ENCODE measurements at places on chromosomes 16 and 17.

GRCh38 chr16:89383095-89384003, 107.0 kb downstream of the ANKRD11 start:
- DNase-seq, result no peak

GRCh38 chr17:69764146-69764545, 310.9 kb upstream of the KCNJ16 start:
- no peak for DNase-seq

DNA sequence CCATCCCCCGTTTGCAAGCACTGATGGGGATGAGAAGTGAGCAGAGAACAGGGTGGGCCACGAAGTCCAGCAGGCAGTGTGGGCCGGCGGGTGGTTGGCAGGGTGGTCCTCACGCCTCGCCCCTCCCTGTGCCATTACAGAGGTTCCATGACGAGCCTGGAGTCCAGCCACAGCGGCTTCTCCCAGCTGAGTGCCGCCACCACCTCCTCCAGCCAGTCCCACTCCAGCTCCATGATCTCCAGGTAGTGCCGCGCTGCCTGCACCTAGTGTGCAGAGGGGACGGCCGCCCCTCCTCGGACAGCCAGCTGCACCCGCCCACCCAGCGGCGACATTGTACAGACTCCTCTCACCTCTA, 73.0 kb downstream of the SEC14L1 start:
- DNase-seq, result no peak

DNA sequence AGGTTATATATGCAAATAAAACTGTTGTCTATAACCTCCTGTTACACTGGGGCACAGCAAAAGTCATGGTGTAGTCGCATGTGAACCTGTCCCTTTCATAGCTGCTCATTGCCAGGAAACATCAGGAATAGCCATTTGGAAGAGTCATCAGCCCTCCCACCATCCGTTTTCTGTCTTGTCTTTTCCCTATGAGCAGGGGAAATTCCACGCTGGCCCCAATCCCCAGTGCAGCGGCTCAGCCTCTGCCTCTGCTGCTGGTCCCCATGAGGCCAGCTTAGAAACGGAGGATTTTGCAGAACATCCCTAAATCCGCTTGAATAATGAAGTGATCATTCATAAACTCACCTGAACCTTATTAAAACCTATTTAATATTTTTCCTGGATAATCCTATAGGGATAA, 10.5 kb downstream of the MAPT start:
- no peak for DNase-seq

GRCh38 chr17:46915596-46915995, 7.4 kb upstream of the GOSR2 start:
- DNase-seq, result no peak

GRCh38 chr16:48607056-48607825, 2.7 kb downstream of the N4BP1 start:
- no peak for DNase-seq

DNA sequence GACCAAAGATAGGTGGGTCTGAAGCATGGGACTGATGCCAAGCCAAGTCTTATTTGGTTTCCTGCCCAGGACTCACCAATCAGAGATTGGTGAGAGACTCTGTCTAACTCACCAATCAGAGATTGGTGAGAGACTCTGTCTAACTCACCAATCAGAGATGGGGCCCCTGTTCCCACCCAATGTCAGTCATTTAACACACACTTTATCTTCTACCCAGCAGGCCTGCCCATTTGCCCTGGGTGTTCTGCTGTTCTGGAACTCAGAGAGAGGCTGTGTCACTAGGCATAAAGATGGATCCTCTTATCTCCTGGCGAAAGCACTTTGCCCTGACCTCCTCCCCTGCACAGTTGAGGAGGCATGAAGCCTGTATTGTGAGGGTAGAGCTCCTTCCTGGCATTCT, 5.4 kb upstream of the RHOT1 start:
- no peak for DNase-seq

DNA sequence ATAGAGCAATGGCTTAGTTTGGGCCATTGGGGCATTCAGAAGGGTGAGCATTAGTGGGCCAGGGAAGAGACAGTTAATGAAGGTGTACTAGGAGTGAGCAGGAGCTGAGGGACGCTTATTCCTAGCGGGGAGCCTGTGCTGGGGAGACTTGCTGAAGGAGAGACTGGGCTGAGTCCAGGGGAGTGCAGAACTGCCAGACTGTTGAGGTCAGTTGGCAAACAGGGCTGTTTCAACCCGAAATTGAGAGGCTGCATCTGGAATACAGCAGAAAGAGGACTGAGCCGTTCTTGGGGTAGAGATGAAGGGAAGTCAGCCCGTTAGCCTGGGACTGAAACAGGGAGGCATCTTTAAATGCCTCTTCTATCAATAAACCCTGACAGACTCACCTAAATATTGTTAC, 33.2 kb downstream of the MAP2K6 start:
- DNase-seq, result no peak

DNA sequence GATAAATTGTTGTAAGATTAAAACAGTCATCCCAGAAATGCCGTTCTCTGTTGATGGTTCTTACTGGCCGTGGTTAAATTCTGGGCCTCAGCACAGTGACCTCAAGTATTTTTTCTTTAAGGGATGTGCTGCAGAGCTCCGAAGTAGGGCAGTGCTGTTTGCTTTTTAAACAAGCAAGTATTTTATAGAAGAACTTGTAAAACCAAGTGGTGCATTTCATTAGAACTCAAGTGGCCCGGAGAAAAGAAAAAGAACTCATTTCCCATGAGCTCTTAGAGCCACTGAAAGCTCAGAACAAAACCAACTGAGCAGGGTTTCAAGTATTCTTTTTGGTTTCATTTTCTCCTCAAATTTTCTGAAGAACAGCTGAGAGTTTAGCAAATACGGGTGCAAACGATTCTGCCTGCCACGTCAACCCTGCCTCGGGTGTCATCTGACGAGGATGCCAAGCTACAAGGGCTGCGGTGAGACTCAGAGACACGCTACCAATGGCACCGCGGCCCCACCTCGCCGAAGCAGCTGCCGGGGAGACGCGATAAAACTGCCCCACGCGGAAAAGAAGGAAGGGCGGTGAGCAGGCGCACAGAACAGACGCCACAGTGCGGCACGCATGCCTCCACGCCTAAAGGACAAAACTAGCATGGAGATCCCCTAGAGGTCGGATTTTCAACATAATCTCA, 6.3 kb downstream of the LMF1 start:
- DNase-seq, result no peak

DNA sequence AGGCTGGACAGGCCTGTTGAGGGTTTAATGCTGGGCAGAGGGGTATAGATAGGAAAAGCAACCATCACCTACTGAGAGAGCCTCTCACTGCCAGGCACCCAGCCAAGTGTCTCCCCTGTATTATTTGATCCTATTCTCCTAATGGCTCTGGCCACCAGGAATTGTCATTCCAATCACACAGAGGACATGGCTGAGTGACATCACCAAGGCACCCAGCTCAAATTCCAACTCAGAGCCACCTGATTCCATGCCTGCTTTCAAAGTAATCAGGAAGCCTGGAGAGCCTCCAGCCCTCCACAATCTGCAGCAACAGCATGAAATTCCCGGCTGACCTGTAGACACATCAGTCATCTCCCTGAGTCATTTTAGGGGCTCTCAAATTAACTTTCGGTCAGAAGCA, 368.9 kb upstream of the C16orf82 start:
- DNase-seq, result no peak

- no peak for DNase-seq
Measured at GRCh38 chr16:54579106-54579728, 292.6 kb upstream of the IRX3 start.

DNA sequence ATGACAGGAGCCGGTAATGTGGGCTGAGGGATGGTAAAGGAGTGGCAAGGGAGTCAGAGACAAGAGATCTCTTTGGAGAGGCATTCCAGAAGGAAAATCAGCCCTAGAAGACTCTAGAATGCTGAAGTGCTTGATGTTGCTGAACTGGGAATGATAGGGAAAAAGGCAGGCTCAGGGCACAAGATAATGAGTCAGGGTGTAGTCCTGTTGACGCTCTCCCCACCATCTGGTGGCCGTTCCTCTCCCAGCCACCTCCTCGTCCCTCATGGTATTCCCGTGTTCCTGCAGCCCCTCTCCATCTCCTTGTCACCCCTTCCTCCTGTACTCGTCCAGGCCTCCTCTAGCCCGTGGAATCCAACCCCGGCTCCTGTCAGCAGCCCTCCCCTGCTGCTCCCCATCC, 11.1 kb upstream of the ALDOA start:
- no peak for DNase-seq

GRCh38 chr17:57350266-57350665, 93.9 kb downstream of the MSI2 start:
- no peak for DNase-seq

DNA sequence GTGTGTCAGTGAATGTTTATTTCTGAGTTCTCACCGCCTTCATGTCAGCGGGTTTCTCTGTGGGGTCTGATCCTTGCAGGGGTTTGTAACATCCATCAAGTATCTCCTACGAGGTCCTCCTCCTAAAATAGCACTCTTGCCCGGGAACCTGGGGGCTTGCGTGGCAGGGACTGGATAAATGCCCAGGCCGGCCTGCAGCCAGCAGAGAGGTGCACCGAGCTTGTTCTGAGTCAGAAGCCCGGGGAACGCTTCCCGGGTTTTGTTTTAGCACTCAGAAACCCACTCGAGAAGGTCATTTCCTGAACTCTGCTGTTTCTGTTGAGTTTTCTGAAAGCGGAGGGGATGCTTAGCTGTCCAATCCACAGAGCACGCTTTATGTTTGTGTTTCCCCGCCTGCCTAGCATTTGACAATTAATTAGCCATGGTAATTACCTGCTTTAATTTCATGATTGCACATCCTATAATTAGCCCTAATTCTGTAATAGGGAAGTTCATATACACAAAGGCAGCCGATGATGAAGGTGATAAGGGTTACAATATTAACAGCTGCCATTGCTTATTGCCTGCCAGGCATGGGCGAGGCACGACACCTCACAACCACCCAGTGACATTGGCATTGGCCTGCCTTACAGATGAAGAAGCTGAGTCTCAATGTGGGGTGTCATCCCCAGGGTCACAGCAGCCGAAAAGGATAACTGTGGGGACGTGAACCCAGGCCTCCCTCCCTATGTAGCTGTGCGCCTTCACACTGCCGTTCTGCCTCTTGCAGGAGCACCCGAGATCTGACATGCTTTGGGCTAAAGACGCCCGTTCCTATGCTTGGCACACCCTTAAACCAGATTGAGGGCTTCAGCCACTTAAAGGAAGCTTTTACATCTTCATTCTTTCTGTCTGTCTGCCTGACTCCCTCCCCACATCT, 333.1 kb downstream of the CPPED1 start:
- DNase-seq, result no peak

- DNase-seq, result no peak
Measured at GRCh38 chr16:75188832-75189477, 18.0 kb downstream of the CTRB2 start.

DNA sequence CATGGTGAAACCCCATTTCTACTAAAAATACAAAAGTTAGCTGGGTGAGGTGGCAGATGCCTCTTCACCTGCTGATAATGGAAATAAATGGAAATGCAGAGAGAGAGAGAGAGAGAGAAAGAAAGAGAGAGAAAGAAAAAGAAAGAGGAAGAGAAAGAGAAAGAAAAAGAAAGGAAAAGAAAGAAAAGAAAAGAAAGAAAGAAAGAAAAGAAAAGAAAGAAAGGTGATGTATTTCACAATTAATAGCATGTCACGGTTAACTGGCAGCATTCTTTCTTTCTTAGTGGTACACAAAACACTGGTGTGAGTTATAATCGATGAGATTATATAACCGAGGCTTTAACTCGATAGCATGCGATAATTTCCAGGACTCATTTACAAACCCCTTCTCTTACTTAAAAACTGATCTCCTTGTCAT, 3.2 kb downstream of the ACOX1 start:
- DNase-seq, result no peak

GRCh38 chr17:80782536-80783427, 208.9 kb upstream of the CHMP6 start:
- no peak for DNase-seq

DNA sequence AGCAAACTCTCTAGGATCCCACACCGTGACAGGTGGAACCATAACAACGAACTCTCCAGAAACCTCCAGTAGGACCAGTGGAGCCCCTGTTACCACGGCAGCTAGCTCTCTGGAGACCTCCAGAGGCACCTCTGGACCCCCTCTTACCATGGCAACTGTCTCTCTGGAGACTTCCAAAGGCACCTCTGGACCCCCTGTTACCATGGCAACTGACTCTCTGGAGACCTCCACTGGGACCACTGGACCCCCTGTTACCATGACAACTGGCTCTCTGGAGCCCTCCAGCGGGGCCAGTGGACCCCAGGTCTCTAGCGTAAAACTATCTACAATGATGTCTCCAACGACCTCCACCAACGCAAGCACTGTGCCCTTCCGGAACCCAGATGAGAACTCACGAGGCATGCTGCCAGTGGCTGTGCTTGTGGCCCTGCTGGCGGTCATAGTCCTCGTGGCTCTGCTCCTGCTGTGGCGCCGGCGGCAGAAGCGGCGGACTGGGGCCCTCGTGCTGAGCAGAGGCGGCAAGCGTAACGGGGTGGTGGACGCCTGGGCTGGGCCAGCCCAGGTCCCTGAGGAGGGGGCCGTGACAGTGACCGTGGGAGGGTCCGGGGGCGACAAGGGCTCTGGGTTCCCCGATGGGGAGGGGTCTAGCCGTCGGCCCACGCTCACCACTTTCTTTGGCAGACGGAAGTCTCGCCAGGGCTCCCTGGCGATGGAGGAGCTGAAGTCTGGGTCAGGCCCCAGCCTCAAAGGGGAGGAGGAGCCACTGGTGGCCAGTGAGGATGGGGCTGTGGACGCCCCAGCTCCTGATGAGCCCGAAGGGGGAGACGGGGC, 1.3 kb downstream of the SPN start:
- no peak for DNase-seq

DNA sequence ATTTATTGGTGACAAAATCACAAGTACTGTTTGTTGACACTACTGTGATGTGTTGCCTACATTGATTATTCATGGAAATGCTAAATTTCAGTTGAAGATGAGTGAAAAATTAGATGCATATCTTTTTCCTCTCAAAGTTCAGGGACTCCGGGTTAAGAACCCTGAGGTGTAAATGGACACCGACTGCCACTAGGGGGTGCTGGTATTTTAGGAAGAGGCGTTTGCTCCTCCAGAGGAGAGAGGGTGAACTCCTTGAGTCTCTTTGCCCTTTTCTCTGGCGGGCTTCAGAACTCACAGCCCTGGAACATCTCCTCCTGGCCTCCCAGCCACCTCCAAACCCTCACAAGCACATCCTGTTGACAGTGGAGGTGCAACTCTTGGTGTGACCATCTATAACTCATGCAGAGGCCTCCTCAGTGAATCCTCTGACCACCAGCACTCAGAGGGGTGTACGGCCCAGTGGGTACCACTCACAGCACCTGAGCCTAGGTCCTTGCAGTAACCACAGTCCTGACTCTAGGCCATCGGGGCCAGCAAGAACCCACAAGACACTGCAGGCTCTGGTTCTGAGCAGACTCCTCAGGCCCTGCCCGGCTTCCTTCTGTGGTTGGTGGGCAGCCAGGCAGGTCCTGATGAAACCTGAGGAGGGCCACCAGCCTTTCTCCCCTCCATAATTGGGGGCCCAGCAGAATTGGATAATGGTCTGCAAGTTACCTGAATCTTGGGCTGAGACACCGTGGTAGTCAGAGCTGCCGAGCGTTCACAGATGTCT, 26.2 kb upstream of the PIK3R5 start:
- DNase-seq, result peak; percentile 52

DNA sequence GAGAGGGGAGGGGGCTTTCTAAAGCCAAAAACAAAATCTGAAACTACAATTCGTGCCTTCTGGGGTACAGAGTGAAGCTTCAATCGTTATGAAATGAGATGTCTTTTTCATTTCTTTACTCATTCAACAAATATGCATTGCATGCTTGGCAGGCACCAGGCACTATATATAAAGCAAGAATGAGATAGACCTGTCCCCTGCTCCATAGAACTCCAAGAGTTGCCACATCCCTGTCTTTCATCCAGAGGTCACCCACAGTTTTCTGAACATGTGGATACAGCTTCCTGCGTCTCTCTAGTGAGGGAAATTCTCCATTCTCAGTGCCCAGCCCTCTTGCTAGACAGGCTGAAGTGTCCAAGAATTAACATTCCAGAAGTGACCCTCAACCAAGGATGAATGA, 343.2 kb upstream of the MAF start:
- no peak for DNase-seq

Data from omental fat pad (tissue), 4 donors.